CD4-positive, alpha-beta T cell (primary cell): ENCODE measurements at places on chromosomes 5 and 9. TPM values are rescaled to one million over a fixed set of nuclear protein-coding genes. Genes with fewer than 3 reads are reported as not detected.

- no peak for DNase-seq
- no peaks in the 10 kb centered on the region for H3K36me3 ChIP-seq
These were observed 49.5 kb upstream of the COL15A1 start for GRCh38 chr9:98894171-98894570.

GRCh38 chr9:127953768-127954505 is 16.3 kb upstream of the DPM2 start:
- H3K27me3 ChIP-seq: no peaks in the 10 kb centered on the region
- no peak overlapping the region for H3K4me3 ChIP-seq
- peaks cover 85% of the 10 kb centered on the region for H3K4me1 ChIP-seq
- DNase-seq: no peak
- H3K27ac ChIP-seq: peak overlapping the region; percentile 65

- DNase-seq: no peak
- H3K27me3 ChIP-seq: no peaks in the 10 kb centered on the region
- H3K4me3 ChIP-seq: no peak overlapping the region
- peaks cover 6% of the 10 kb centered on the region for H3K4me1 ChIP-seq
- no peak overlapping the region for H3K27ac ChIP-seq
These were observed 90.4 kb downstream of the SERINC5 start for GRCh38 chr5:80165452-80165851.

GRCh38 chr5:96671441-96671840 is 9.3 kb downstream of the CAST start:
- H3K27ac ChIP-seq: no peak overlapping the region
- no peak for DNase-seq
- no peaks in the 10 kb centered on the region for H3K27me3 ChIP-seq

Gene TRIM7
- total RNA-seq: 3.4 TPM

Gene HMCN2
- not detected for total RNA-seq
